ENCODE measurements at places on chromosomes 4 and X. TPM values are rescaled to one million over a fixed set of nuclear protein-coding genes. Genes with fewer than 3 reads are reported as not detected.

- H3K4me1 ChIP-seq = peaks cover 2% of the 10 kb centered on the region
- DNase-seq = no peak
- H3K27ac ChIP-seq = no peak overlapping the region
These were observed 15.0 kb upstream of the NAT8L start for GRCh38 chr4:2044119-2044485.

GRCh38 chr4:73258436-73258685 lies 237 bp downstream of the ANKRD17 start:
- peaks cover 3% of the 10 kb centered on the region for H3K4me1 ChIP-seq
- no peak for DNase-seq
- peak overlapping the region; percentile 65 for H3K4me3 ChIP-seq
- peak overlapping the region; percentile 97 for H3K27ac ChIP-seq

DSPP gene
- total RNA-seq = not detected

GRCh38 chr4:80307183-80307735 lies 28.3 kb upstream of the CFAP299 start:
- DNase-seq = peak; percentile 88
- H3K4me3 ChIP-seq = no peak overlapping the region
- no peaks in the 10 kb centered on the region for H3K27me3 ChIP-seq

DNA sequence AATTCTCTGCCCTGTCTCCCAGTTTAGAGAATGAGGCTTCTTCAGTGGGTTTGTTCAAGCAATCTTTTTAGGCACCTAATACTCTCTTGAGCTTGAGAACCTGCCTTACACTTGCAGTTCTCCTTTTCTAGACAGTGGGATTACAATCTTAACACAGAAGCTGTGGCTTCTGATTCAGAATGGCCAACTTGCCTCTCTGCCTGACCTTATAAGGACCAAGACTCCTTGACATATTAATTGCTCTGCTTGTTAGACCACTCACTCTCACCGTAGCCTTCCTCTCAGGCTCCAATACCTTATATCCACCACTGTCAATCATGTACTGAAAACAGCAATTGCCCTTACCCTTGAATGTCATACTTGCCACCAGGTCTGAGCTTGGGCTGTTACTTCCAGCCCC lies 338.7 kb upstream of the MAOA start:
- H3K27ac ChIP-seq = no peak overlapping the region
- no peaks in the 10 kb centered on the region for H3K27me3 ChIP-seq
- no peak for DNase-seq
- H3K4me3 ChIP-seq = no peak overlapping the region

- no peaks in the 10 kb centered on the region for H3K4me1 ChIP-seq
- H3K4me3 ChIP-seq = no peak overlapping the region
- no peaks in the 10 kb centered on the region for H3K36me3 ChIP-seq
- no peak overlapping the region for H3K27ac ChIP-seq
These were observed 10.0 kb downstream of the KCNE5 start for GRCh38 chrX:109614951-109615350.

DNA sequence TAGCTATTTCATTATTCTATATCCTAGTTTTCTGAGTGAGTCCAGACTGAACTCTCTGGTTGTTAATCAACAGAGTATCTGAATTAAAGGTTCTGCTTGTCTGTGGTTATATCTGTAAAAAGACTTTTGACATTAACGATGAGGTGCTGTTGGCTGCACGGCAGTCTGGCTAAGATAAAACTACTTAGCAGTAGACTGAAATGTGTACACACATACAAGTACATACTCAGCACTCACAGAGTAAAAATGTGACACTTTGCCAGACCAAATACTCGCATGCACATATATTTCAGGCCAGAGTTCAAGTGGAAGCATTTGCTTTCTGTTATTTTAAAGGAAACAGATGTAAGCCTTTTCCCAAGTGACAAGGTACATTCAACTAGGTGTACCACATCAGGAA lies 80.5 kb downstream of the PRDM5 start:
- no peak overlapping the region for H3K4me3 ChIP-seq
- peaks cover 2% of the 10 kb centered on the region for H3K4me1 ChIP-seq
- DNase-seq = peak; percentile 76
- no peaks in the 10 kb centered on the region for H3K36me3 ChIP-seq
- H3K27ac ChIP-seq = no peak overlapping the region

DNA sequence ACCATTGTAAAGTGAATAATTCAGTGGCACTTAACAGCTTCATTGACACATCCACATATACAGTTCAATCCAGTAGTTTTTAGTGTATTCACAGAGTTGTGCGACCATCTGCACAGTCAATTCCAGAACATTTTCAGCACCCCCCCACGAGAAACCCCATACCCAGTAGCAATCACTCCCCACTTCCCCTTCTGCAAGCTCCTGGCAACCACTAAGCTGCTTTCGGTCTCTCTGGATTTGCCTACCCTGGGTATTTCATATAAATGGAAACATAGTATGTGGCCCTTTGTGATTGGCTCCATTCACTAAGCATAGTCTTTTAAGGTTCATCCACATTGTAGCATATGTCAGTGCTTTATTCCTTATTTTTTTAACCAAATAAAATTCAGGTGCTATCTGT lies 10.0 kb downstream of the MSL3 start:
- H3K36me3 ChIP-seq = no peaks in the 10 kb centered on the region
- DNase-seq = no peak
- no peaks in the 10 kb centered on the region for H3K4me1 ChIP-seq
- no peaks in the 10 kb centered on the region for H3K27me3 ChIP-seq

TMPRSS11E gene
- not detected for total RNA-seq

GRCh38 chrX:15812192-15812938 lies 22.1 kb downstream of the ZRSR2 start:
- no peak overlapping the region for H3K4me3 ChIP-seq
- no peaks in the 10 kb centered on the region for H3K27me3 ChIP-seq
- no peaks in the 10 kb centered on the region for H3K4me1 ChIP-seq
- H3K36me3 ChIP-seq = no peaks in the 10 kb centered on the region

DNA sequence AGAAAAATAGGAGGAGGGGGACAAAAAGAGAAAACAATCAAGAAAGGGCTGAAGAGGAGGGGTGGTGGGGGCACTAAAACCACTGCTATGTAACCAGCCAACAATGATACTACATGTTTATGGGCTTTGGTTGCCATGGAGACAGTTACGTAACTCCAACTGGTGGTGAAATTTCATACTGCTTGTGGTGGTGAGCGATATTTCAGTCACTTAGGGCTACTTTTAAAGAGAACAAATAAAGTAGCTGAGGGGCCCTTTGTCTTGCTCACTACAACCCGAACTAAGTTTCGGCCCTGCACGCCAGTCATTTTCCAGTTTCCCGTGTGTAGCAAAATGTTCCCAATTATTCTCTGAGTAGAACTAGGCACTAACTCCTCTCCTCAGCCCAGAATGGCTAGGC lies 275.2 kb upstream of the EDA2R start:
- DNase-seq = no peak
- H3K27ac ChIP-seq = no peak overlapping the region
- no peaks in the 10 kb centered on the region for H3K4me1 ChIP-seq
- no peaks in the 10 kb centered on the region for H3K27me3 ChIP-seq
- H3K36me3 ChIP-seq = no peaks in the 10 kb centered on the region

MEPE gene
- not detected for total RNA-seq

TMEM184C gene
- 34.3 TPM for total RNA-seq

GRCh38 chr4:82642331-82642730 lies 80.5 kb upstream of the TMEM150C start:
- DNase-seq = no peak
- H3K36me3 ChIP-seq = no peaks in the 10 kb centered on the region
- H3K27me3 ChIP-seq = no peaks in the 10 kb centered on the region
- no peak overlapping the region for H3K27ac ChIP-seq

DNA sequence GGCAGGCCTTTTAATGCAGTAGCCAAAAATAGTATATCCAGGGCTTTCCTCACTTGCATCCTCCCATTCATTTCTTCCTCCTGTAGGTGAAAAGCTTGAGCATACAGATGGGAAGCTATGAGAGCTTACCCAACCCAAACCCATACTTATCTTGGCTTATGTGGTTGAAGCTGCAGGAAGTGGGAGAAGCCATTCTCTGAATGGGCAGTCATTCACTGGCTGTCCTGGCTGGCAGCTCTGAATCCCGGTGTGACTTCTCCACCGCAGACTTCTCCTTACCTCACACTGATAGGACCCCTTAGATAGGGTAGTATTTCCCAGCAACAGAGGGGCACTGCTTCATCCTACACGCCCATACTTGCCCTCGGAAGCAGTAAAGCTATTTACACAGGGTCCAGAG lies 125.4 kb downstream of the AMMECR1 start:
- no peaks in the 10 kb centered on the region for H3K36me3 ChIP-seq
- no peak overlapping the region for H3K27ac ChIP-seq
- peaks cover 2% of the 10 kb centered on the region for H3K4me1 ChIP-seq
- H3K27me3 ChIP-seq = no peaks in the 10 kb centered on the region

DNA sequence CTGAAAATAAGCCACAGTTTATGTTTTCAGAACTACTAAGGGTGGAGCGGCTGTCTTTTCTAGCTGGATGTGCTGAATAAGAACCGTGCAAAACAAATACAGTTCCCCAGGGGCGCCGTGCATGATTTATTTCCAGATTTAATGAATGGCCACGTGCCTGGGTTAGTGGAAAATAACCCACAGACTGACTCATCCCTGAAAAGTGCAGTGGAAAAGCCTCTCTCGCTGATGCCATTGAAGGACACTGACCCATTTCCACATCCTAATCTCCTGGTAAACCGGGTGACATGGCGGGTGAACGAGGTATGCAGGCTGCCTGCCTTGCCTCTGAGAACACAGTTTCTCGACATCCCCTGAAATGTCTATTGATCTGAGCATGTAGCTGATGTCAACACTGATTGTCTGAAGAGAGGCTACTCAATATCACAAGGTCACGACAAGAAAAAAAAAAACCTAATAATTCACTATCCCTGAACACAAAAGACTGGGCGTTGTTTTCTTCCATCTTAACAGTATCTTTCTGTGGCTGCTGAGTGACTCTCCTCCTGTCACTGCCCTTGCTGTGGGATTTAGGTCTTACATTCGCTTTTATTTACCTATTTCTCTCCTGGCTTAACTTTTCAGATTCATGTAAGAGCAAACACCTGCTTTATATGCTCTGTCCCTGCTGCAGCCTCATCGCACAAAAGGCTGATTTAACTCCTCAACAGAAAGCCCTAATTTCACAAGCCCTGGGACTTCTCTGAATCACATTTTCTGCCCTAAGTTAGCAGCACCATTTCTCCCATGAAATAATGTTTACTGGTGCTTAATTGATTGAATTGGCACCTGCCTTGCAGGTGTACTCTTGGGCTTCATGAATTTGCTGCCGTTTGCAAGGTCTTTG lies 76.9 kb upstream of the SCOC start:
- no peak overlapping the region for H3K4me3 ChIP-seq
- H3K36me3 ChIP-seq = no peaks in the 10 kb centered on the region
- H3K27ac ChIP-seq = no peak overlapping the region
- no peaks in the 10 kb centered on the region for H3K27me3 ChIP-seq

IQSEC2 gene
- total RNA-seq = 9.9 TPM

DNA sequence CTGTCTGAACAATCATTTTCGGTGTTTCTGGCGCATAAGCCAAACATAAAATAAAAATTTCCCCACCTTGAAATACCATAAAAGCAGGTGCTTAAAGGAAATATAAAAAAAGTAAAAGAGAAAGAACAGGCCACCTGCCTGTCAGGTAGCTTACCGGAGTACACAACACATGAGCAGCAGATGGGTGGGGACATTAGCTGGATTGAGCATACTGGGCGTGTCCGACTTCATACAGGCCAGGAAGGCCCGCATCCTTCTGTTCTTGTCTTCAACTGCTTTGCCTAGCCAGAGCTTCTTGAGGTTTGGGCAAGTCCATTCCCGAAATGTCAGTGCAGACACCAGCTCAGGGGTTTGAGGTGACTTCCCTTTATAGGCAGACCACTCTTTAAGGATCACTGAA lies 66.7 kb downstream of the FAM120C start:
- H3K36me3 ChIP-seq = no peaks in the 10 kb centered on the region
- no peaks in the 10 kb centered on the region for H3K27me3 ChIP-seq

FAM47B gene
- not detected for total RNA-seq
